Mesothelial cell of epicardium (in vitro differentiated cells): ENCODE measurements at places on chromosomes 3 and 15.

- no peaks in the 10 kb centered on the region for H3K36me3 ChIP-seq
- H3K27ac ChIP-seq: peak overlapping the region; percentile 91
- H3K27me3 ChIP-seq: no peaks in the 10 kb centered on the region
- H3K4me3 ChIP-seq: peak overlapping the region; percentile 92
- DNase-seq: peak; percentile 69
Measured at GRCh38 chr3:49411535-49411967, 225 bp downstream of the RHOA start.

- no peak overlapping the region for H3K4me3 ChIP-seq
- no peak for DNase-seq
- no peaks in the 10 kb centered on the region for H3K4me1 ChIP-seq
- no peaks in the 10 kb centered on the region for H3K36me3 ChIP-seq
- H3K27ac ChIP-seq: no peak overlapping the region
- H3K27me3 ChIP-seq: no peaks in the 10 kb centered on the region
Measured at GRCh38 chr3:16828815-16829214, 55.9 kb upstream of the PLCL2 start.

DNA sequence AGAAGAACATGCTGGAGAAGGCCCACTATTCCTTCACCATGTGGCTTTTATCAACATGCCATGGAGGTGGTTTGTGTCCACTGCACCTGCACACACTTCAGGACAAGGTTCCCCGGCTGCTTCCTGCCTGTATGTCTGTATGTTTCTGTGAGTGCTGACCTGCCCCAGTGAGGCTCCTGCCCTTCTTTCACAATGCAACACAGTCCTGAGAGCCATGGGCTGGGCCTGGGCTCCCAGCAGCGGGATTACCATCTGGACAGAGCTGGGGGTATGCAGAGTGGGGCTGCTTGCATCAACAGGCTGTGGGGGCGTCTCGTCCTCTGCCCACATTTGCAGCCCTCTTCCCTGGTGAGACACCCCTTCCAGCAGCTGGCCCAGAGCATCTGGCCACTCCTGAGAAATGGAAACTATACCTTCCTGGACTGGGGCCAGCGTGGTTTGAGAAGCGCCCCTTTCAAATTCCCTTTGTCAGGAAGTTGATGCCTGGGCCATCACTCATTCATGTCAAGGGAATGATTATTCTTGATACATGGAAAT is 29.3 kb upstream of the C15orf39 start:
- peaks cover 37% of the 10 kb centered on the region for H3K4me1 ChIP-seq
- peaks cover 9% of the 10 kb centered on the region for H3K36me3 ChIP-seq
- H3K4me3 ChIP-seq: no peak overlapping the region
- no peaks in the 10 kb centered on the region for H3K27me3 ChIP-seq

DNA sequence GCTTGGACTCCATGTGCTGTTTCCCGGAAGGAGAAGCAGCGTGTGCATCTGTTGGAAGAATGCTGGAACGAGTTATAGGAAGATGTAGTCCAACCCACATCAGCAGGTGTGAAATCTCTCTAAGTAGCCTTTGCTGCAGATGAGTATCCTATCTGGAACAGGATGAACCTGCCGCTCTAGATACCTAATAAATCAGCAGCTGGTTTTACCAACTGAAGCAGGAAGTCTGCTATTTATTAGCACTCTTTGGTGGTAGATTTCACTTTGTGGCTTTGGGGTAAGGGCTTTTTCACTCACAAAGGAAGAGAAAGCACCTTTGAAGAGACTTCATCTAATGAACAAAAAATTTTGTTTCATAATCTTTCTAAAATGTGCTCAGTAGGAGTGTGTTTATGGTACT is 66.4 kb downstream of the DCUN1D1 start:
- peaks cover 8% of the 10 kb centered on the region for H3K4me1 ChIP-seq
- peaks cover 3% of the 10 kb centered on the region for H3K36me3 ChIP-seq

DNA sequence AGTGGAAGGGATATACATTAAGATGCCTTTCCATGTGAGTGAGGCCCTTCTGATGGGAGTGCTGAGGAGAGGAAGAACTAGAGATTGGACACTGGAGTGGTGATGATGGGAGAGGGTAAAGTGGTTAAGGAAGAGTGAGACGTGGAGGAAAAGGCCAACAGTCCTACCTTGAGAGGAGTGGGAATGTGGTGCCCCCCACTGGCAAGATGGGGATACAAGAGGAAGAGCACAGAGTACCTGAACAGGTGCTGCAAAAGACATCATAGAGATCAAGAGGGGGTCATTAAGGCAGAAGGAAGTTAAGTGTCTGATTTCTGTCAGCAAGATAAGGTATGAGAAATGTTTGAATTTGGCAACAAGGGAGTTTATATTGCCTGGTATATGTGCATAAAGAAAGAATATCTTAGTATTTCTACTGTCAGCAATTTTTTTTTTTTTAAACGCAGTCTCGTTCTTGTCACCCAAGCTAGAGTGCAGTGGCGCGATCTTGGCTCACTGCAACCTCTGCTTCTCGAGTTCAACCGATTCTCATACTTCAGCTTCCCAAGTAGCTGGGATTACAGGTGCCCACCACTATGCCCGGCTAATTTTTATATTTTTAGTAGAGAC is 34.0 kb downstream of the ARIH2 start:
- DNase-seq: no peak
- no peak overlapping the region for H3K27ac ChIP-seq
- H3K27me3 ChIP-seq: no peaks in the 10 kb centered on the region
- peaks cover 12% of the 10 kb centered on the region for H3K36me3 ChIP-seq
- H3K4me1 ChIP-seq: peaks cover 14% of the 10 kb centered on the region

GRCh38 chr15:69398491-69398891 is 15.7 kb upstream of the KIF23 start:
- no peak overlapping the region for H3K27ac ChIP-seq
- H3K4me1 ChIP-seq: peaks cover 17% of the 10 kb centered on the region
- DNase-seq: no peak
- no peaks in the 10 kb centered on the region for H3K36me3 ChIP-seq
- no peak overlapping the region for H3K4me3 ChIP-seq

DNA sequence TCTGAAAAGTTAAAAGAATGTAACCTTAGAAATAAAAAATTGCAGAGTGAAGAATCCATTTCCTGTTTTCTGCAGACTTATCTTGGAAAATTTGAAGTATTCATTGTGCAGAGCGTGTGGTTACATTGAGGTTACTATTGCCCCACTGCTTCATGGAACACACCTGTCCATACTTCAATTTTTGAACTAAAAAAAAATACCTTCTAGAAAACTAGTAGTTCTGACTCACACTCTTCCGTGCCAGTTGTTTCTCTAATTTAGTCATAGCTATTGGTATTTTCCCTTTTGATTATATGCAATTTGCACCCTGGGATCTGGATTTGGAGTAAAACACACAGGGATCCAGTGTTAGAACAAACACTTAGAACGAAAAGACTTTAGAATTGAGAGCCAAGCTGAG is 111.8 kb upstream of the LYSMD4 start:
- H3K27me3 ChIP-seq: no peaks in the 10 kb centered on the region
- no peak overlapping the region for H3K27ac ChIP-seq
- no peaks in the 10 kb centered on the region for H3K36me3 ChIP-seq
- DNase-seq: no peak
- peaks cover 2% of the 10 kb centered on the region for H3K4me1 ChIP-seq

DNA sequence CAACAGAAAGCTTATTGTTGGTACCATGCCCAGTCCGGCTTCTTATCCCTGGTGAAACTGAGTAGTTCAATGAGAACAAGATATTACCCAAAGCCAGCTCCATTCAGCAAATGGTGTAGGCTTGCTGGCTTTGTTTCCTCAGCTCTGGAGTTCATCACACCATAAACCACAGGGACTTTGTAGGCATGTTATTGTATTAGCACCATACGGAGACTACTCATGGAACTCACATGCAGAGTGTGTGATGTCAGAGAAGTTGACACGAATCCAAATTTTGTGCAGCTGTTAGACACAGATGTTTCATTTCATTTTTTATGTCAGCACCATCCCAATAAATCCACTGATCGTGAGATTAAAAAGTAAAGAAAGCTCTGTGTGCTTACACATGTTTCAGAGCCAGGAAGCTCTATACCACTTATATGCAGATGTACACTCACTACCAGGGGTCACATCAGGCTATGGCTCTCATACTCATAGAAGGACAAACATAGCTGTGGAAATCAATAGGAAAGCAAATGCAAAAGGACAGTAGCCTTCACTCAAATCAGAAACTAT is 63.4 kb upstream of the LEKR1 start:
- DNase-seq: no peak
- no peak overlapping the region for H3K4me3 ChIP-seq
- no peaks in the 10 kb centered on the region for H3K36me3 ChIP-seq
- H3K27ac ChIP-seq: no peak overlapping the region

DNA sequence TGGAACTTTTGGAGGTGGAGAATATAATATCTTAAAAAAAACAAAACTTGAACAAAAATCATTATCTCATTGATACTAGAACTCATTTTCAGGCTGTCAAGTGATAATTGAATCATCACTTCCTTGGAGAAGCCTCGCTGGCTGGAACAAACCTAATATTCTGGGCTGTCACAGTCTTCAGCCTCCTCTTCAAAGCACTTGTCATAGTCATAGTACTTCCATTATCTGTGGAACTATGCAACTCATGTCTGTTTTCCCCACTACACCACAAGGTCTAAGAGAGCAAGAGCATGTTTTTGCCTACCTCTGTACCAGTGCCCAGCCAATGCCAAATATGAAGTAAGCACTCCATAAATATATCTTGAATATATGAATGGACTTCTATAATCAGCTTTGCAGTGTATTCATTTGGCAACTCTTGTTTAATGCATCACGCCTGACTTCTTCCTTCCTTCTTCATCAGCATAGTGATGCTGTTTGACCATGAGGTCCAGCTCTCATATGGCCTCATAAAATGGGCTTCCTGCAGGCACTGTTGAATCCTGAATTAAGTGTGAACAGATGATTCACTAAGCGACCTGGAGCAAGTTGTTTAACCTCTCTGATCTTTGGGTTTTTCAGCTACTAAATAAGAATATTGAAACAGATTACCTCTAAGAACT is 86.6 kb upstream of the SNRK start:
- H3K4me3 ChIP-seq: no peak overlapping the region
- no peaks in the 10 kb centered on the region for H3K36me3 ChIP-seq
- no peak for DNase-seq
- H3K4me1 ChIP-seq: peaks cover 3% of the 10 kb centered on the region

DNA sequence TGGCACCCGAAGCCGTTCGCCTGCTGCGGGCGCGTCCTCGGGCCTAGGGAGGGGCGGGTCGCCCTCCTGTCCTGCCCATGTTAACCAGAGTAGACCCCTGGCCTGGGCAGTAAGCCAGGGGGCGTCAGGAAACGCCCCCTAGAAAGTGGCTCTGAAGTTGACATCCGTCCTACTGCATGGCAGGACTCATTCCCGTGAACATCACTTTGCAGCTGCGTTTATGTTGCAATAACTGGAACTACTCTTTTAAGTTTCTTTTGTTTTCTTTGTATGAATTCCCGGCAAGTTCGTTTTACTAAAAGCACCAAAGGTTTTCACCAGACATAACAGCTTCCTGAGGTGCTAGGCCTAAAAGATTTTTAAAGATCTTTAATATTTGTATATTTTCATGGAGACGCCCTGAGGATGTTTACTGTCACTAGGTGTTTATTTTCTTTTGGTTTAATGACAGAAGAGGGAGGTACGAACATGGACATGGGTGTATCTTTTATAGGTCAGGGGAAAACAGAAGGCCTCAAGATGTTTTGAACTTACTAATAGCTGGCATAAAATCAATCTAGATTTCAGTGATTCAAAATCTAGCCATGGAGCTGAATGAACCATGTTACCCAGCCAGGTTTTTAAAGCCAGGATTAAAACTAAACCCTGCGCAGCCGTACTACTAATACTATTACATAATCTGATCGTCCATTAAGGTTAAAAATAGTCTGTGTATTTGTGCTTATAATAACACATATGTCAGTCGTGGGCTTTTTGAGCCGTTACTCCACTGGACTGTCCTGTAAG is 1.0 kb downstream of the C15orf61 start:
- no peak for DNase-seq
- H3K27me3 ChIP-seq: no peaks in the 10 kb centered on the region
- H3K4me1 ChIP-seq: peaks cover 28% of the 10 kb centered on the region
- H3K36me3 ChIP-seq: peaks cover 6% of the 10 kb centered on the region
- H3K27ac ChIP-seq: peak overlapping the region; percentile 97

- no peak overlapping the region for H3K4me3 ChIP-seq
- no peaks in the 10 kb centered on the region for H3K36me3 ChIP-seq
- H3K4me1 ChIP-seq: no peaks in the 10 kb centered on the region
- H3K27ac ChIP-seq: no peak overlapping the region
Measured at GRCh38 chr15:53320816-53321215, 438.6 kb downstream of the WDR72 start.

DNA sequence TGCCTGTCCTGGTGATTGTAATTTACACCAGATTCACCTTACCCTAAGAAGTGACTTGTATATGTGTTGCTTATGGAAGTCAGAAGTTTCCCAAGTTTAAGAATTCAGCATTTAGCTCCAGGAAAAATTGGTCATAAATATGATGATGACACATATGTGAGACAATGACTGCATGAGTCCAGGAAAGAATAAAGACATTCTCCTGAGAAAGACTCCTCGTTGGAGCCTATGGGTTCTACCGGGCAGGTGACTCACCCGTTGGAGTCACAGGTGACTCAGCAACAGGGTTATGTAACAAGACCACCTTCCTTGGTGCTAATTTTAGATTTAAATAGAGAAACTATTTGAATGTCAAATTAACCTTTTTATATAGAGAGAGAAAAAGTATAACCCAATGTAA is 662.4 kb downstream of the FHIT start:
- H3K27me3 ChIP-seq: no peaks in the 10 kb centered on the region
- no peak overlapping the region for H3K27ac ChIP-seq
- no peaks in the 10 kb centered on the region for H3K36me3 ChIP-seq
- no peak overlapping the region for H3K4me3 ChIP-seq
- H3K4me1 ChIP-seq: peaks cover 4% of the 10 kb centered on the region
- DNase-seq: no peak

- peaks cover 4% of the 10 kb centered on the region for H3K36me3 ChIP-seq
- peak overlapping the region; percentile 13 for H3K27ac ChIP-seq
- no peak overlapping the region for H3K4me3 ChIP-seq
- peaks cover 15% of the 10 kb centered on the region for H3K4me1 ChIP-seq
- no peaks in the 10 kb centered on the region for H3K27me3 ChIP-seq
Measured at GRCh38 chr15:28984421-28985315, 98.9 kb downstream of the APBA2 start.

- DNase-seq: no peak
- no peak overlapping the region for H3K4me3 ChIP-seq
- H3K27me3 ChIP-seq: peaks cover 2% of the 10 kb centered on the region
- H3K27ac ChIP-seq: no peak overlapping the region
- no peaks in the 10 kb centered on the region for H3K4me1 ChIP-seq
Measured at GRCh38 chr3:180362081-180362480, 239.9 kb upstream of the TTC14 start.

GRCh38 chr3:67507584-67507983 is 146.8 kb downstream of the SUCLG2 start:
- peaks cover 6% of the 10 kb centered on the region for H3K36me3 ChIP-seq
- peaks cover 4% of the 10 kb centered on the region for H3K4me1 ChIP-seq
- no peaks in the 10 kb centered on the region for H3K27me3 ChIP-seq
- DNase-seq: no peak
- H3K4me3 ChIP-seq: no peak overlapping the region

- H3K4me1 ChIP-seq: peaks cover 14% of the 10 kb centered on the region
Measured at GRCh38 chr3:14474363-14475081, 65.6 kb downstream of the GRIP2 start.
